ENCODE measurements at places on chromosomes 7 and 10.

GRCh38 chr7:77415476-77415822 lies 700 bp downstream of the GSAP start:
- no peak for DNase-seq

GRCh38 chr7:74093671-74094223 lies 10.1 kb downstream of the LIMK1 start:
- no peak for DNase-seq

- no peak for DNase-seq
These were observed 91.0 kb upstream of the LANCL2 start for GRCh38 chr7:55274156-55274555.

GRCh38 chr7:157560710-157561522 lies 224.1 kb downstream of the DNAJB6 start:
- DNase-seq, result no peak

- DNase-seq, result no peak
These were observed 663.6 kb downstream of the GRM8 start for GRCh38 chr7:126589068-126589684.

- DNase-seq, result no peak
These were observed 46.9 kb downstream of the KMT2E start for GRCh38 chr7:105060923-105061322.

All from Kasumi-1 (cell line).